Natural killer cell (primary cell): ENCODE measurements at places on chromosomes 12 and 14. TPM values are rescaled to one million over a fixed set of nuclear protein-coding genes. Genes with fewer than 3 reads are reported as not detected.

DNA sequence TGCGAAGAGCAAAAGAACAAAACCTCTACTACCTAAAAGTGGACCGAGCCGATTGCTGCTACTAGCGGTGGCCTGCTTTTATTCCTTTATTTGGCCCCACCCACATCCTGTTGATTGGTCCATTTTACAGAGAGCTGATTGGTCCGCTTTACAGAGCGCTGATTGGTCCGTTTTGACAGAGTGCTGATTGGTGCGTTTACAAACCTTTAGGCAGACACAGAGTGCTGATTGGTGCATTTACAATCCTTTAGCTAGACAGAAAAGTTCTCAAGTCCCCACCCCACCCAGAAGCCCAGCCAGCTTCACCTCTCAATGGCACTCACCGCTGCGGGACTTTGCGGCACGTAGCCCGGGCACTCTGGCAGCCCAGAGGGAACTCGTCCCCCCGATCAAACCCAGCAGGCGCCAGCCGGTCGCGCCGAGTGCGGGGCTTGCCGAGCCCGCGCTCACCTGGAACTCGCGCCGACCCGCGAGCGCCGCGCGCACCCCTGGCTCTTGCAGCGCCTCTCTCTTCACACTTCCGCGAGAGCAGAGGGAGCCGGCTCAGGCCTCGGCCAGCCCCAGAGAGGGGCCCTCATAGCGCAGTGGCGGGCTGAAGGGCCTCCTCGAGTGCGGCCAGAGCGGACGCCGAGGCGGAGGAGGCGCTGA, 8.7 kb upstream of the FGD4 start:
- DNase-seq: no peak

DNA sequence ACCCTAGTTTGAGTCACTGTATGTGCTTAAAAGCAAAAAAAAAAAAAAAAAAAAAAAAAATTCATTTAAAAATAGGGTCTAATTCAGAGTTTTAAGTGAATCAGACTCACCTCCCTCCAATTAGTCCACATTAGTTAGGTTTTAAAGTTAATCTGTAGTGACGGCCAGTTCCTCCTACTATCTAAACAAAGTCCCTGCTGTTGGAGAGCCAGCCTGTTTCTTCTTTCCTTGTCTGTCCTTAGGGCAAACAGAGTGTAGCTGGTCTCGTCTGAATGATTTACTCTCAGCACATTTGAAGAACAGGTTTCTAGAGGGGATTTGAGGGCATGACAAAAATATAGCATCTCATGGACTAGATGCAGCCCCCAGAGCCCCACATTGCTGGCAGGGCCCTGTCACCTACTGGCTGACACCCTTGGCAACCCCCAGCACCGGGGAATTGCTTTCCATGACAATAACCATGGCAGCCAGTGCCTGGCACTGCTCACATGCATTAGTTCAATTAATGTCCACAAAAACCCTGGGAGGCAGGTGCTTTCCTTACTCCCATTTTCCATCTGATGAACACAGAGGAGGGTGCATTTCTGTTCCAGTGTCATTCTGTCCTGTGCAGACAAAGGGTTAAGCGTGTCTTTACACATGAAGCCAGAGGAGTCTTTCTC, 138.3 kb downstream of the PLXNC1 start:
- DNase-seq: no peak

GRCh38 chr12:114841557-114842251, 157.7 kb upstream of the TBX3 start:
- no peak for DNase-seq

GRCh38 chr12:123250471-123251383, 17.5 kb downstream of the MTRFR start:
- no peak for DNase-seq

- no peak for DNase-seq
Observed at GRCh38 chr12:96007729-96008128, 11.6 kb upstream of the HAL start.

GRCh38 chr14:68975667-68976066, 3.4 kb downstream of the ACTN1 start:
- no peak for DNase-seq

GRCh38 chr14:51041108-51041531, 53.8 kb downstream of the TRIM9 start:
- DNase-seq: no peak

DNA sequence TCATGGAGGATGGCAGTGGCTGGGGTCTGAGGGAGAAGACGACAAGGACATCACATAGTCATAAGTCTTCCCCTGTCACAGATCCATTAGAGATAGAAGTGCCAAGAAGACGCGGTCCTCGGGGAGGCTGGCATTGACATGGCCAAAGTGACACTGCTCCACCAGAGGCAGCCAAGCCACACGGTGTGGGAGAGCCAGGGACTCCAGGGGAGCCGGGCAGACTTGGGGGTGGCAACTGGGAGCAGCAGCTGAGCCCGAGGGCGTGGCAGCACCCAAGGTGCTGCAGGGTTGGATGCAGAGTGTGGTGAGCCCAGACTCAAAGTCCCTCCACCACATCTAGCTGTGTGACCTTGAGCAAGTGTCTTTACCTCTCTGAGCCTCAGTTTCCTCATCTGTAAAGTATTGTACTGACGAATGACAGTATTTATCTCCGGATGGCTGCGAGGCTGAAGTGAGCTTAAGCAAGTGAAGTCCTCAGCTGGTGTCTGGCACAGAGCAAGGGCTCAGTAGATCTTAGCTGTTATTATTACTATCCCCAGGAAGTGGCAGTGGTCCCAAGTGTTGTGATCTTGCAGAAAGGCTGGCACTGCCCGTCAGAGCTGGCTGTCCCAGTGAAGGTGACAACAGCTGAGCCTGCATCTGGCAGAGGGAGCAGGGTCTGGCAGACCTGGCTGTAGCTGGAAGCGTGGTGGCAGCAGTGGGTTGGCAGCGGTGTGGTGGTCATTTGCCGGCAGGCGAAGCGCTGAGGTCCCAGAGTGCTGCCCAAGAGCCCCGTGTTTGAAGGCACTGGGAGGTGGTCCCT, 54.9 kb downstream of the ZNF664 start:
- DNase-seq: no peak

- no peak for DNase-seq
Observed at GRCh38 chr14:103194256-103195045, 71.2 kb downstream of the TNFAIP2 start.

GRCh38 chr14:33350366-33350990, 411.8 kb downstream of the NPAS3 start:
- DNase-seq: no peak

DNA sequence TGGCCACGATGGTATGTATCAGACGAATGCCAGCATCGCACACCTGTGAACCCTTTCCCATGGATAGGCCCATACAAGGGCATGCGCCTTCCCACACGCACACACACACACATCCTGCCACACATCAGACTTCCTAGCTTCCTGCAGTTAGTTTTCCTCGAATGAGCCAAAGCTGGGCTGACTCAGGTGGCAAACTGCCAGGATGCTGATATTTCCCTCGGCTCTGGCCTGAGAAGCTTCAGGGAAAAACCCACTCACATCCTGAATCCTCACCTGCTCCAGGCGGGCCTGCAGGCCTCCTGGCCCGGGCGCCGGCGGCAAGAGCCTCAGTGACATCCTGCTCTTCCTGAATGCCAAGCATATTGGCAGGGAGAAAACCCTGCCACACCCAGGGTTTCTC, 22.4 kb downstream of the CALM1 start:
- DNase-seq: no peak

DNA sequence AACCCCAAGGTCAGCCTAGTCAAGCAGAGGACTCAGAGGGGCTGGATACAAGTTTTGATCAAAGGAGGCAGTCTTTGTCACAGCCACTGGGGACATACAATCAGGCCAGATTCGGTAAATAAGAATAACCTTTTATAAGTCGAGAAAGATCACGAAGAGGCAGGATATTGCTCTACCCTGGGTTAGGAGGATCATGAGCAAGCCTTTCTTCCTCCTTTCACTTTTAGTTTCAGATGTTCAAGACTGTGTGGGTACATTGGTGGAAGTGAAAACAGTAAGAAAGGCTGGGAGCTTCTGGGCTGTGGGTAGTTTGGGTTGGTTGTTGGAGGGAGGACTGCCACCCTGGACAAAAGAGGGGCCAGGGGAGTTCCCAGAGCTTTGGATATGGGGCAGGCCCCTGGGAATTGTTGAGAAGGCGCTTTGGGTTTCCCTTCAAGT, 127.7 kb downstream of the SNAPC1 start:
- DNase-seq: no peak

DNA sequence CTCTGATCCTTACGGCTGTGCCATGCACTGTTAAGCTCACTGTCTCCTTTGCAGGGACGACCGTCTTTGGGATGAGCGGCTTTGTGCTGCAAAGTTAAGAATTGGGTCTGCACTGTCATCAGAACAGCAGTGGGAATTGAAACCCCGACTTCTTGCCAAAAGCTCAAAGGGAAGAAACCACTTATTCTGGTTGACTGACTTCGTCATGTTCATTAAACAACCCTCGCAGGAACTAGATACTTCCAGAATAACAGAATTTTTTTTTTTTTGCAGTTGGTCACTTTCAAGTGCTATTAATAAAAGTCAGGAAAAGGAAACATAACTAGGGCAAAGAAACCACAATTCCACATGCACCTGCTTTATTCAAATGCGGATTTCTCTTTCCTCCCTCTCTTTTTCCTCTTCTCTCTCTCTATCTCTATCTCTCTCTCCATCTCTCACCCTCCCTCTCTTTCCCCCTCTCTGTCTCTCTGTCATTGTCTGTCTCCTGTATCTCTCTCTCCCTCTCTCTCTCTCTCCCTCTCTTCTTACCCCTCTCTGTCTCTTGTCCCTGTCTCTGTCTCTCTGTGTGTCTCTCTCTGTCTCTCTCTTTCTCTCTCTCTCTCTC, 12.3 kb upstream of the GLT1D1 start:
- no peak for DNase-seq

GRCh38 chr12:6965714-6966113, 4.8 kb downstream of the PHB2 start:
- no peak for DNase-seq

DNA sequence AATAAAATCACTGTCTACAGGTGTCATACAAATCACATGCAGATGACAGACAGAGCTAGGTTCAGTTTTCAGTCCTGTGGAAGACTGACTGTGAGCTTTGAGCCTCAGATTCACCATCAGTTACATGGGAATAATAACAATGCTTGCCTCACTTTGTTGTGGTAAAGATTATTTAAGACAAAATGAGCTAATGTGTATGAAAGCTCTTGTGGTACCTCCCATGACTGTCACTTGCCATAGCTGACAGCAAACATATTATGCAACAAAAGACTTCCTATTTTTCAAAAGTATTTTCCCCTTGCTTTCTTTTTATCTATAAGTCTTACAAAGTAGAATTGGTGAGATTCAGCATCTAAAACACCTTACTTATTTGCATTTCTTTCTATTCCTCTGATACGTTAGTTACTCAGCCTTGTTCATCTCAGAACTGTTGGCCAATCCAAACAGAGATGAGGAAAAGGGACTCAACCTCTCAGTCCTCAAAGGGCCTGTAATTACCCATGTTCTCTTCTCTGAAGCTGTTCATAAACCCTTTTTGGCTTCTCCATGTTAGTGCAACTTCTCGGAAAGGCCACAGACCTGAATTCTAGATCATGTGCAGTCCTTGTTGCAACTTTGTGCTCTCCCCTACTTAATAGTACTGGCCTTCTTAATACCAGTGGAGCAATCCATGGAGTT, 8.8 kb upstream of the DDHD1 start:
- no peak for DNase-seq

GRCh38 chr12:25208554-25208953, 13.5 kb downstream of the ETFRF1 start:
- no peak for DNase-seq

DNA sequence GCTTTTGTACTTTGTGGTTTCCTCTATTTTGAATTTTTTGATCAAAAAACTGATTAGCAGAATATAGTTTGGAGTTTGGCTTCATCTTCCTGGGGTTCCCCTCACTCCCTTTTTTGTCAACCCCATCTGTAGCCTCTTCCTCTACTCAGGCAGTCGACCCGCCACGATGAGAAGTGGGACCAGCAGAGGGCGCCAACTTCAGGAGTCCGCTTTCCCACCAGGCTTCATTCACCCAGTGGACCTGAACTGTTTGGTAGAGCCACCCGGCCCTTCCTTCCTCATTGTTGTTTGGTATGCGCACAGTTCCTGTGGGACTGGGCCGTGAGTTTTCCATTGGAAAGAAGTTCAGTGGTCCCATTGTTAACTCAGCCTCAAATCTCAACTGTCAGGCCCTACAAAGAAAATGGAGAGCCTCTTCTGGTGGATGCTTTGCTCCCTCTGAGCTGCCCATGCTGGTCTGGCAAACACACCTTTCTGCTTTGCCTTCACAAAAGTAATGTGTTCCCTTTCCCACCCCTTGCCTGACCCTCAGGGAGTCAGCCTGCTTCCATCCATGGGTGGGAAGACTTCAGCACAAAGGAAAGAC, 21.7 kb downstream of the TMBIM6 start:
- peak; percentile 74 for DNase-seq

GRCh38 chr12:55516391-55516790, 24.2 kb downstream of the OR6C68 start:
- no peak for DNase-seq

DNA sequence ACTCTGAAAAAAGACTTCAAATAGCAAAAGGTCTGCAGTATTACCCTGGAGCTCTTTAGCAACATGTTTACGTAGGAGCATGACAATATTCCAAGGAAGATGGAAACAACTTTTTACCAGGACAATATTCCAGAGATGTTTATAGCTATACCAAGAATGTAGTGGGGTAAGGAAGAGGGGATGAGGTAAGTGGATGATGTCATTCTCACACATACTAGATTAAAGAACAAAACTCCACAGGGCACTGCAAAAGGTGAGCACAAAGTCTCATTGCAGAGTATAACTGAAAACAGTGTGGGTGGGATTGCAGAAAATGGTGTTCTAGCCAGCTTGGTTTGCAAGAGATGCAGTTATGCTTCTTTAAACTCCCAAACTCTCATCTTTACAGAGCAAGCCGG, 8.4 kb downstream of the CMTM5 start:
- no peak for DNase-seq

- no peak for DNase-seq
Observed at GRCh38 chr14:43362586-43362985, 1144.5 kb downstream of the FSCB start.

GRCh38 chr12:117370588-117370987, 9.2 kb upstream of the NOS1 start:
- no peak for DNase-seq

DNA sequence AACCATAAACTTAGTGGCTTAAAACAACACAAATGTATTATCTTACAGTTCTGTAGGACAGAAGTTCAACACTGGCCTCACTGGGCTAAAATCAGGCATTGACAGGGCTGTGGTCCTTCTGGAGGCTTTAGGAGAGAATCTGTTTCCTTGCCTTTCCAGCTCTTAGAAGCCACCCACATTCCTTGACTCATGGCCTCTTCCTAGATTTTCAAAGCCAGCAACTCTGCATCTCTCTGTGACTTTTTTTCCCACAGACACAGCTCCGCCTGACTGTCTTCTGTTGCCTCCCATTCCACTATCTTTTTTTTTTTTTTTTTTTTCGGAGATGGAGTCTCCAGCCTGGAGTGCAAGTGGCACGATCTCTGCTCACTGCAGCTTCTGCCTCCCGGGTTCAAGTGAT, 11.8 kb upstream of the NFATC4 start:
- no peak for DNase-seq

GRCh38 chr14:30982533-30982932, 42.9 kb upstream of the AP4S1 start:
- DNase-seq: no peak

- DNase-seq: no peak
Observed at GRCh38 chr12:115660211-115660805, 617.2 kb downstream of the MED13L start.

The RBM19 gene
- total RNA-seq: 70.6 TPM

The GYS2 gene
- total RNA-seq: not detected

The KRT75 gene
- not detected for total RNA-seq

The CD9 gene
- 8.0 TPM for total RNA-seq

The NR1H4 gene
- total RNA-seq: not detected
